ENCODE measurements at places on chromosomes 4 and X.

- no peak for DNase-seq
Observed at GRCh38 chr4:145535202-145535601, 53.5 kb downstream of the SMAD1 start.

DNA sequence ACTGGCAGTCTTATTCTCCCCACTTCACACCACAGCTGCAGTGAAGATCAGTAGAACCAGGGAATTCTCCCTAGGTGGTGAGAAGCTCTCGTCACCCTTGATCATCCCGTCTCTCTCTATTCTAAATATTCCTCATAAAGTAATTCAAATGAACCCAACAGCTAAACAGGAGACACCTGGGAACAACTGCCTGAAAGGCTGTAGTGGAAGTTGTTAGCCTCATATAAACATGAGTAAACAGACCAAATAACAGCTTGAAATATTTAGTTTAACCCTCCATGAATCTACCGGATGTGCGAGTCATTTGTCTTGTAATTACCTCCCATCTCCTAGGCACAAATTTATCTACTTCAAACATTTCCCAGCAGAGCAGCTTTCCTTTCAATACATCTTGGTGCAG is 30.4 kb upstream of the APELA start:
- no peak for DNase-seq

GRCh38 chr4:53592686-53593501 is 1.6 kb upstream of the LNX1 start:
- no peak for DNase-seq

DNA sequence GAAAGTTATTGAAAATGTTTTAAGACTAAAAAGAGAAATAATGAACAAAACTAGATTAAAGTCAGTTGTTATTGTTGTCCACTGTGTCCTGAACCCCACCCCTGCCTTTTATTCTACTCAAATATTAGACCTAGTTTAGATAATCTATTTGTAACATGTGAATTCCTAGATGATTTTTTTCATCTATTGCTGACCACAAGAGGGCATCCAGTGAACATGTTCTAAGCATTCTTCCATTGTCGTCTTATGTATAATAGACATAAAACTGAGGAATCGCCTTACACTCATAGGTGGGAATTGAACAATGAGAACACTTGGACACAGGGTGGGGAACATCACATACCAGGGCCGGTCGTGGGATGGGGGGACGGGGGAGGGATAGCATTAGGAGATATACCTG is 36.4 kb upstream of the HPRT1 start:
- no peak for DNase-seq

GRCh38 chrX:41822892-41823291 is 98.9 kb downstream of the GPR82 start:
- no peak for DNase-seq

DNA sequence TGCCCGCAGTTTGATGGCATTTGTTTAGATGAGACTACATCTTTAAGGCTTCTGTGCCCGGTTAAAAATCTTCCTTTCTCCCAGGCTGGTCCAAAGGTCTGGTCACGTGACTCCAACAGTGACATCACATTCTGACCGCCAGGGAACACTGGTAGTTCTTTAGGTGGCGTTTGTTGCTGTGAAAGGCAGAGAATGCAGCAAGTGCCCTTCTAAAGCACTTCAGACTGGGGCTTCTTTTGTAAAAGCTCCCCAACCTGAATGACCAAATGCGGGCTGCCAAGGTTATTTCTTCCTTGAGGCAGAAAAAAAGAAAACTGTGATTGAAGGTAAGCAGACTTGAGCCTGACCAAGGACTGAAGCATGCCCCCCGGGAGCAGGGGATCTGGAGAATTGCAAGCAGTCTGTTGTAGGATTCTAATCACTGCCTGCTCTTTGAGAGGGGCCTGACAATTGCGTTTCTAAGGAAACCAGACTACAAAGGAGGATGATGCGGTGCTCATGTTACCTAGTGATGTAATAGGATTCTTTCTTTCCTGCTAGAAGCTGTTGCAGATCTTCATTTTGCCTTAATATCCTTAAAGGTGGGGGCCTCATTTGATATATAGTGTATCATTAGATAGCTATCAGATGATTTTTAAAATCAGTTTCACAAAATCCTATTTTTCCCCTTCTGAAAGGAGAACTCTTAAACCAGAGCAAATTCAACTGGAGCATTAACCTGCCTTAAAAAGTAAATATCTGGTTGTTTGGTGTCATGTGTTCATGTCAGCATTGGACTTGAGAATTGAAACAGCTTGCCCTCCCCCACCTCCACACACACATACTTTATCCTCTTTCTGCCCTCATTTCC is 133.1 kb downstream of the AKAP4 start:
- DNase-seq, result no peak

- no peak for DNase-seq
Observed at GRCh38 chr4:81527709-81528108, 56.0 kb upstream of the RASGEF1B start.

DNA sequence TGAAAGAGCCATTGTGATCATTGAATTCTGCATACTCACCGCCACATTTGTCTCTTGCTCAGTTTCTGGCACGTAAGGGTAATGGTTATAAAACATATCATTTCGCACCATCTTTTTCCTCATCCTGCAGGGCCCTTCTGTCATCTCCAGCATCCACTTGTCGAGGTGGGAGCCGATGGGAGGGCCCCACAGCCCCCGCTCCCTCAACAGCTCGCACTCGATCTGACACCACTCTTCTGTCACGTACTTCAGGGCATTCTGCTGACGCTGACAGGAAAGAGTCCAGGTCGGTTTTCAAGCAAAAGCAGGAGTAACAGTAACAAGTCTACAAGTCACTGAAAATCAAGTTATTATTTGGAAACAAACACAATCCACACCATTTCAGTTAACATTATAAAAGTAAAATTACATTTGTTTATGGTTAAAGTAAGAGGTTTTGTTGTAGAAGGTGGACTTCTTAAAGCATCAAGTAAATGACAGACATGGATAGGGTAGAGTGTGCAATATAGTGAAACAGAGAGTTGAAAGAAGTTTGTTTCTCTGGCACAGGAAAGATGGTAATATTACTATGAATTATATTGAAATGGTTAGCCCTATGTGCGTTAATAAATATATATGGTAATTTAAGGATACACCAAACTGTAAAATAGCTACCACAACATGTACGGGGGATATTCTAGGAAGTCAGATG is 150.6 kb downstream of the CDS1 start:
- DNase-seq, result no peak

DNA sequence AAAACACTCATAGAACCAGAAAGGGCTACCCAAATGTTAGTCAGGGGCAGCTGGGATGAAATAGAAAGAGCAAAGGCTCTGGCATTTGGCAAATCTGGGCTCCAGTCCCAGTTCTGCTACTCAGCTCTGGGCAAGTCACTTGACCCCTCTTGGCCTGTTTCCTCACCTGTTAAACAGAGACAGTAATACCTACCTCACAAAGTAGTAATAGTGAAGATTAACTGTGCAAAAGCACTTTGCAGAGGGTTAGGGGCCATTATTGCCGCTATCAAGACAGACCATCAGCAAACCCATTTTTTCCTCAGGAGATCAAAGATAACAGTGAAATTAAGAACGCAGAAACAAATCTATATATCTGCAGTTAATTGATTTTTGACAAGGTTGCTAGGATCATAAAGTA is 20.6 kb downstream of the ZBTB33 start:
- DNase-seq, result no peak

DNA sequence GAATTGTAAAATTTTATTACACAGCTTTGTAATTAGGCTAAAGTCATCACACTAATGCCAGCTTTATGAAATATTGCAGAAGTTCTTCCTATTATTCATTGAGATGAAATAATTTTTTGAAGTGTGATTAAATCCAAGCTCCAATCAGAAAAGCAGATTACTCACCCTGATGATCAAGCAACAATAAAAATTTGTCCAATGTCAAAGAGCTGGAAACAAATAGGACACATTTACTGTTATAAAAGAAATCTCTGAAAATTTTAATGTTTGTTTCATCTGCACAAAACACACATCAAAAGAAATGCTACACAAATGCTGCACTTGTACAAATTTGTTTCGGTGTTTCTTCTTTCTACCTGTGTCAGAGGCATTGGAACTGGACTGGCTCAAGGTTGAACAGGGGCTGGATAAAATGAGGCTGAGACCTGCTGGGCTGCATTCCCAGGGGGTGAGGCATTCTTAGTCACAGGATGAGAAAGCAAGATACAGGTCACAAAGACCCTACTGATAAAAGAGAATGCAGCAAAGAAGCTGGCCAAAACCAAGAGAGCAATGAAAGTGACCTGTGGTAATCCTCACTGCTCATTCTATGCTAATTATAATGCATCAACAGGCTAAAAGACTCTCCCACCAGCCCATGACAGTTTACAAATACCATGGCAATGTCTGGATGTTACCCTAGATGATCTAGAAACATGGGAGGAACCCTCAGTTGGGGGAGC is 78.3 kb downstream of the GASK1B start:
- DNase-seq, result no peak

GRCh38 chrX:80812176-80812575 is 2.5 kb upstream of the BRWD3 start:
- no peak for DNase-seq
